ENCODE measurements at places on chromosomes 7 and 10. TPM values are rescaled to one million over a fixed set of nuclear protein-coding genes. Genes with fewer than 3 reads are reported as not detected.

Gene MYO3A
- total RNA-seq: 0.22 TPM

GRCh38 chr10:70899096-70899495, 10.7 kb upstream of the PCBD1 start:
- DNase-seq: no peak
- no peak overlapping the region for H3K4me3 ChIP-seq
- no peak overlapping the region for H3K27ac ChIP-seq

Gene MNX1
- total RNA-seq: not detected

Gene KLF6
- 200 TPM for total RNA-seq

Gene HMX2
- total RNA-seq: not detected

GRCh38 chr7:101943889-101944600, 126.6 kb downstream of the CUX1 start:
- no peaks in the 10 kb centered on the region for H3K27me3 ChIP-seq
- H3K27ac ChIP-seq: no peak overlapping the region
- no peak for DNase-seq
- peaks cover 35% of the 10 kb centered on the region for H3K4me1 ChIP-seq

Gene TMEM254
- 11.4 TPM for total RNA-seq

DNA sequence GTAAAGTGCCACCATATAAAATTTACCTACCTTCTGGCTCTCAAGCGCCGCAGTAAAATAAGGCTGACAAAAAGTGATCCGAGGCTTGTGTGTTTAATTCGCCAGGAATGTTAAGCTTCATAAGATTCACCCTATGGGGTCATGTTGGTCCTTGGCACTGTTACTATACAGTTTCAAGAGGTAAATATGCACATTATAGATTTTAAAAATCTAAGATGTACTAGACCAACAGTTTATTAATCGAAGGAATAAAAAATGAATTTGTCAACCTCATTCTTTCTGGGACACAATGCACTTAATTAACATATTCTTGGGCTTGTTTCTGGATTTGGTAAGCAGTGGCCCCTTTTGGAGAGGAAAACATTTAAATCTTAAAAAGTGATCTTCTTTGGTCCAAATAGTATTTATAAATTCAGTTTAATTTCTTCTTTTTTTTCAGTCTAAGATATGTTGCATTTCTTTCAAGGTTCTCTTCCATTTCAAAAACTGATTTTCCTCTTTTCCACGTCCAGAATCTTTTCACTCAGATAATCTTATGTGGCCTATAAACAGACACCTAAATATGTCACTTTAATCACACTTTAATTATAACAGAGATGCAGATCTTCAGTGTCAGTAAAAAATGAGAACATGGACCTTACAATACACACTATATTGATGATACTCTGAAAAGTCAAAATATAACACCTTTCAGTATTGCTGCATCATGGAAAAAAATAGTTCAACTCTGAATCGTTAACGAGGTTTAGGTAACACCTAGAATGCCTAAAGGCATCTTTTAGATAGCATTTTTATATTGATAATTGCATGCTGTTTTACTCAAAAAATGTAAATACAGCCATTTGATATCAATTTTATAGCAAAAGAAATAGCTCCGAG, 3.8 kb upstream of the SKIDA1 start:
- H3K36me3 ChIP-seq: no peaks in the 10 kb centered on the region
- no peak overlapping the region for H3K4me3 ChIP-seq
- H3K27me3 ChIP-seq: no peaks in the 10 kb centered on the region
- H3K4me1 ChIP-seq: peaks cover 8% of the 10 kb centered on the region
- DNase-seq: no peak

Gene ELFN1
- 2.4 TPM for total RNA-seq

DNA sequence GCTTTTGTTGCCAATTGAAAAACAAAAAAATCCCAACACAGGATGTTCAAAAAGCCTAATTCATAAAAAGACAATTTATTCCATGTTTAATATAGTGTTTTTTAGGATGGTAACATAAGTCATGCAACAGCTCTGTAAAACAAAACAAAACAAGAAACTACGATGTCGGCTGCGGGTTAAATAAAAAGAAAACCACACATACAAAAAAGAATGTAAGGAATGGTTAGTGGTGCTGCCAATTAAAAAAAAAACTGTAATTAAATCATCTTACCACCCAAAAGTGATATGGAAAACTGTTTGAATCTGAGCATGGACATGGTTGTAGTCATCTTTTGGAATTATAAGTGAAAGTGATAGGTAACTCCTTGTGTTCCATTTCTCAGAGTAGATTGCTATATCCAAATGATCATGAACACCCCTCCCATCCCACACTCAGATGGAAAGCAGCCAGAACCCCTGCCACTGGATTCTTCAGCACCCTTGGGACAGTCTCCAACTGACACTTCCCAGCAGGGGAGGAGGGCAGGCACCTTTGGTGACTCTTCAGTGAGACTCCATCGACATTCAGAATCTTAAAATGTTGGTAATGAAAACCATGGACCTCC, 14.3 kb upstream of the DAGLB start:
- no peaks in the 10 kb centered on the region for H3K27me3 ChIP-seq
- no peaks in the 10 kb centered on the region for H3K4me1 ChIP-seq
- H3K36me3 ChIP-seq: no peaks in the 10 kb centered on the region
- DNase-seq: no peak
- H3K27ac ChIP-seq: no peak overlapping the region

- DNase-seq: no peak
- H3K4me3 ChIP-seq: no peak overlapping the region
- H3K36me3 ChIP-seq: no peaks in the 10 kb centered on the region
- H3K27me3 ChIP-seq: no peaks in the 10 kb centered on the region
- H3K4me1 ChIP-seq: no peaks in the 10 kb centered on the region
These were observed 225.0 kb downstream of the BUB3 start for GRCh38 chr10:123379156-123379555.

Gene GSTK1
- 149 TPM for total RNA-seq

- no peaks in the 10 kb centered on the region for H3K36me3 ChIP-seq
These were observed 30.1 kb downstream of the PDZD8 start for GRCh38 chr10:117345143-117345542.

Gene TAS2R3
- 5.4 TPM for total RNA-seq

Gene STAG3
- 8.2 TPM for total RNA-seq

Gene TRIM50
- total RNA-seq: 0.20 TPM

Gene CRTAC1
- total RNA-seq: 18.9 TPM

DNA sequence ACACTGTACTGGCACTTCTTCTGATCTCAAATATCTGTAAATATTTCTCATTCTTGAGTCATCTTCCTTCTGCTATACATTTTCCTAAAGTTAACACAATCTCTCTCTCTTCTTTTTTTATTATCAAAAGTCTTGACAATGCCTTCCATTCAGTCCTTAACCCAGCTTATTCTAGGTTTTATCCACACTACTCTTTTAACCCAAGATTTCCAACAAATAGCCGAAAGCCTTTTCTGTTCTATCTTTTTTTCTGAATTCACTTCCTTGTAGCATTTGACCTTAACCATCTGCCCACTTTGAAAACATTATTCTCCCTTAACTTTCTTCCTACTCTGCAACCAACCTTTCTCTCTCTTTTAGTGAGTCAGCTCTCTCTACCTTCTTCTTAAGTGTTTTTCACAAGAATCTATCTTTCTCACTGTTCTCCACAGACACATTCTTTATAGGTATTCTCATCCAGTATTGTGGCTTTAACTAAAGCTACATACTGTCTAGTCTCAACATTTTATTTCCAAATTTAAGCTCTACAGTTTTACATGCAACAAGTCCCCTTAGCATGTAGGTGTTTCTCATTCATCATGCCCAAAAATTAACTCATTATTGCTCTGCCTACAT, 915.6 kb downstream of the KCNMA1 start:
- H3K4me3 ChIP-seq: no peak overlapping the region
- H3K36me3 ChIP-seq: no peaks in the 10 kb centered on the region
- H3K27ac ChIP-seq: no peak overlapping the region
- no peaks in the 10 kb centered on the region for H3K27me3 ChIP-seq

DNA sequence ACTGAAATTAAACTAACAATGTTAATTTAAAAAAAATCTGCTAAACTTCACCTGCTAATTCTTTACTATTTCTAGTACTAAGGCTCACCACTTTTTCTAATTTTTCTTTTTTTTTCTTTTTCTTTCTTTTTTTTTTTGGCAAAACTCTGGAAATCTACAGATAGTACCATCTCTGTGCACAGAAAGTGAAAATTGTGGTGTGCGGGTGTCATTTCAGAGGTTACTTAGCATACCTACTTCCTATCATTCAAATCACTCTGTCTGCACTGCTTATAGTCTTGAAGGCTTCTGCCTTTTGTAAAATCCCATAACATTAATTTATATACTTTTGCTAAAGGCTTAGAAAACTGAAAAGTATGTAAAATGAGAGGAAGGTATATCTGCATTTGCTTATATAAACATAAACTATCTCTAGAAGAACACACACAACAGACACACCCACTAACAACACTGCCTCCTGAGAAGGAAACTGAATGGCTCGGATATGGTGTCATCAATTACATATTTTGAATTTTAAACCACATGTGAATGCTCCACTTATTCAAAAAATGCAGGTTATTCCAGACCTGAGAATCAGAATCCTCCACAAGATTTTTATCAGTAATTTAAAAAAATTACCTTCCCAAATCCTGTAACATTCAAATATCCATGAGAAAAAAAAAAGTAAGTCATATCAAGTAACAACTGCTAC, 229.5 kb downstream of the PARD3 start:
- no peak overlapping the region for H3K4me3 ChIP-seq
- H3K4me1 ChIP-seq: peaks cover 32% of the 10 kb centered on the region
- H3K27ac ChIP-seq: no peak overlapping the region
- no peak for DNase-seq

- no peak for DNase-seq
- no peaks in the 10 kb centered on the region for H3K4me1 ChIP-seq
- H3K4me3 ChIP-seq: no peak overlapping the region
- H3K27me3 ChIP-seq: no peaks in the 10 kb centered on the region
These were observed 14.0 kb upstream of the SLC18A2 start for GRCh38 chr10:117226813-117227451.

- H3K36me3 ChIP-seq: no peaks in the 10 kb centered on the region
- H3K27me3 ChIP-seq: no peaks in the 10 kb centered on the region
- H3K27ac ChIP-seq: no peak overlapping the region
- no peaks in the 10 kb centered on the region for H3K4me1 ChIP-seq
- H3K4me3 ChIP-seq: no peak overlapping the region
These were observed 49.9 kb upstream of the RNF148 start for GRCh38 chr7:122752583-122752982.

GRCh38 chr7:33905389-33906032, at the start of gene BMPER:
Gene BMPER, plus strand, starts transcription at chr7:33905539. Its CDS starts 75 bp downstream, at chr7:33905614.
- DNase-seq: no peak
- peak within 1 kb of the TSS; percentile 77 for H3K27ac ChIP-seq
- H3K27me3 ChIP-seq: peaks cover 28% of the 10 kb centered on the region

GRCh38 chr7:608954-609353, 89.3 kb upstream of the PDGFA start:
- no peaks in the 10 kb centered on the region for H3K27me3 ChIP-seq
- no peak overlapping the region for H3K4me3 ChIP-seq
- H3K4me1 ChIP-seq: no peaks in the 10 kb centered on the region
- H3K27ac ChIP-seq: no peak overlapping the region

DNA sequence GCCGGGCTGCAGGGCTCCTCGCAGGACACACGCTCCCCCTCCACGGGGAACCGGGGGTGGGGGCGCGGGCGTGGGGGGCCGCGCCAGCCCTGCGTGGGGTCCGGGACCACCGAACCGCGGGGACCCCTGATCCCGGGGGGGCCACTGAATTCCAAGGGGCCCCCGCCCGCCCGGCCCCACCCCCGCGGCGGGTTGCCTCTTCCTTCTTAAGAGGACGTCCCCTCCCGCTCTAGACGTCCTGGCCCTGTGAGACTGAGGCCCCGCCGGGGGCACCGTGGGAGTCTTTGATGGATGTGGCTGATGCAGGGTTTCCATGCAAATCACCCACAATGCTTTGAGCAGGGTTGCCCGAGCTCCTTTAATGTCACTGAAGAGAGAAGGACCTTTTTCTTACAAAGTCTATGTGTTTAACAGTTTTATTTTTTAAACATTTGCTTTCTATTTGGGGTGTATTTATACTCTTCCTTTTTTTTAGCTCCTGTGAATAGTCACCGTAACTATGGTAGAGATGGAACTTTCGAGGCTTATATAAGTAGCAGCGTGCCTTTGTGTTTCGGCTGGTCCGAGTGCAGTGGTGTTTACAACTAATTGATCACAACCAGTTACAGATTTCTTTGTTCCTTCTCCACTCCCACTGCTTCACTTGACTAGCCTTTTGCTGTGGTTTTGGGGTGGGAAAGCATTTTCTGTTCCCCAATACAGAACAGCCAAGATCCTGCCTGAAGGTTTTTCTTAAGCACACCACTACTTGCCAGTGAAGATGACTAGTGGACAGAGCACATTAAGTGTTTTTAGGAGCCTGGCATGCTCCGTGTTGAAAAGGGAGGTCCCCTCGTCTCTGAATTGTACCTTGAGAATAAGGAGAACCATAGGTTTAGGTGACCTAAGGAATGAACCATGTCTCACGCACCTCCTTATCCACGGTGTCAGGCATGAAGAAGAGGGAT, 44.8 kb downstream of the PDIA4 start:
- DNase-seq: no peak
- peak overlapping the region; percentile 48 for H3K27ac ChIP-seq
- H3K36me3 ChIP-seq: no peaks in the 10 kb centered on the region

- no peak overlapping the region for H3K27ac ChIP-seq
- H3K4me1 ChIP-seq: no peaks in the 10 kb centered on the region
- no peaks in the 10 kb centered on the region for H3K36me3 ChIP-seq
- DNase-seq: no peak
These were observed 21.7 kb downstream of the TRIM24 start for GRCh38 chr7:138481447-138482380.

Gene MARCHF5
- 12.7 TPM for total RNA-seq

Gene BLVRA
- 70.5 TPM for total RNA-seq

Gene UNCX
- total RNA-seq: not detected

GRCh38 chr10:63665670-63666134, 144.5 kb downstream of the REEP3 start:
- H3K27me3 ChIP-seq: no peaks in the 10 kb centered on the region
- H3K27ac ChIP-seq: peak overlapping the region; percentile 47
- H3K36me3 ChIP-seq: no peaks in the 10 kb centered on the region
- no peak for DNase-seq

Gene AS3MT
- total RNA-seq: 9.6 TPM

- no peak for DNase-seq
- H3K4me3 ChIP-seq: no peak overlapping the region
- no peak overlapping the region for H3K27ac ChIP-seq
- no peaks in the 10 kb centered on the region for H3K4me1 ChIP-seq
- H3K36me3 ChIP-seq: peaks cover 8% of the 10 kb centered on the region
- no peaks in the 10 kb centered on the region for H3K27me3 ChIP-seq
These were observed 26.9 kb downstream of the SPOCK2 start for GRCh38 chr10:72061491-72061890.

DNA sequence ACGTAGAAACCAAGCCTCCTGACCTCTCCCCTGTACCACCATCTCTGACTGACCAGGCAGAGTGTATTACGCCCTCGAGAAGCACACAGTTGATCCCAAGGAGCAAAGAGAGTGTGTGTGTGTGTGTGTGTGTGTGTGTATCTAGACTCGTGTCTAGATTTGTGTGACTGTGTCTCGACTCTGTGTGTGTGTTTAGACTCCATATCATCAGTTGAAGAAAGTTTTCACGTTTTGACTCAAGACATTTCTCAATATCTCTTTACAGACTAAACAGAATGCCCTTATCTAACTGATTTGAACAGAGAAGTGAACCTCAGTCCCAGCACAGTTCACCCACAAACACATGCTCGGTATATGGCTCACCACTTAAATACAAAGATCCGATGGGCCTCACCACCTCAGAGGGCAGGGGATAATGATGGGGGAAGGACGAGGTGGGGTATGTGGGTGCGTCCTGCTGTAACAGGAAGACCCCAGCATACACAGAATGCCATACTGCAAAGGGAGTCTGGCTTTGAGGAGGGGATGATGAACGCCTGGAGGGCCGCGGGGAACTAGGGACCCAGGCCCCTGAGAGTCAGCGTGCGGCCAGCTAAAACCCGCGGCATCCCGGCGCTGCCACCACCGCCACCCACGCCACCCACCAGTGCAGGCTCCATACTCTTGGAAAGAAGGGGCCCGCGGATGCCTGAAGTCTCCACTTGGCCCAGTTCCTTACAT, 780 bp downstream of the ALDH18A1 start:
- peaks cover 24% of the 10 kb centered on the region for H3K36me3 ChIP-seq
- no peaks in the 10 kb centered on the region for H3K27me3 ChIP-seq
- DNase-seq: peak; percentile 10
- peak overlapping the region; percentile 77 for H3K4me3 ChIP-seq
